ENCODE measurements at places on chromosomes 2 and 18.

DNA sequence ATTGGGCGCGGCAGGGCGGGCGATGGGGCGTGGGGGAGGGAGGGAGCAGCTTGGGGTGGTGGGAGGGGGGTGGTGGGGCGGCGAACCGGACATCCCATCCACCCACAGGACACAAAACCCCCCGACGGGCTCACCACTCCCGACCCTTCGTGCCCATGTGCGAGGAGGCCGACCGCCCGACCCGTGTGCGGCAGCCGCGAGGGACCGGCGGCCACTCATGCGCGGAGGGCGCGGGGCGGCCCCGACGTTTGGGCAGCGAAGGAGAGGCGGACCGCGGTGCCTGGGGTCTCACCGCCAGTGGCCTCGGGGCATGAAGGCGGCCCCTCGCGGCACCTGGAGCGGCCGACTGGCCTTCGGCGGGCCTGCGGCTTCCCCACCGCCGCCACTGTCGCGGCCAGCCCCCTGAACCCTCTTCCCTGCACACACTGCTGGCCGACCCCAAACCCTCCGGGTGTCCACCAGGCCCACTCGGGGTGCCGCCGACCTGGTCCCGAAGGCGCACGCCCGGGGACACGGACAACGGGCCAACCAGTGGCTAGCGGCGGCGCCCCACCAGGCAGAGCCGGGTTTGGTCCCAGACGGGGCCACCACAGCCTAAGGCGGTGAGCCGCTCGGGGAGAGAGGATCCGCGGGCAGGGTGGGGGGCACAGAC lies 94.6 kb upstream of the ANKRD30BL start:
- no peak for DNase-seq

DNA sequence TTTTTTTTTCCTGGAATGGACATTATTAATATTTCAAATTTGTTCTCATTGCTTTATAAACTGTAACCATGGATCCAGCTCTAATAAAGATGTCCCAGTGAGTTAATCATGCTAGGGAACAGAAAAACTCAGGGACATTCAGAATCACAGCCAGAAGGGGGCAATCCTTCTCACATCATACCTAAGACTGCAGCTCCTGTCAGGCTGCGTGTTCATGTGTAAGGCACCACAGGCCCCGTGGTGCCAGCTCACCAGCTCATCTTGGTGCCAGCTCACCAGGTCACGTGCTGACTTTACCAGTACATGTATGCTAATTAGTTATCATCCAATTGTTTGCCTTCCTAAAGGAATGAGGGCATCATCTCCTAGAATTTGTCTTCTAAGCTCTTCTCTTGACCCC lies 84.7 kb upstream of the NEDD4L start:
- DNase-seq, result no peak

GRCh38 chr2:31136732-31137131 lies 1.5 kb downstream of the GALNT14 start:
- DNase-seq, result no peak

GRCh38 chr2:156087875-156088274 lies 244.6 kb downstream of the NR4A2 start:
- DNase-seq, result no peak

DNA sequence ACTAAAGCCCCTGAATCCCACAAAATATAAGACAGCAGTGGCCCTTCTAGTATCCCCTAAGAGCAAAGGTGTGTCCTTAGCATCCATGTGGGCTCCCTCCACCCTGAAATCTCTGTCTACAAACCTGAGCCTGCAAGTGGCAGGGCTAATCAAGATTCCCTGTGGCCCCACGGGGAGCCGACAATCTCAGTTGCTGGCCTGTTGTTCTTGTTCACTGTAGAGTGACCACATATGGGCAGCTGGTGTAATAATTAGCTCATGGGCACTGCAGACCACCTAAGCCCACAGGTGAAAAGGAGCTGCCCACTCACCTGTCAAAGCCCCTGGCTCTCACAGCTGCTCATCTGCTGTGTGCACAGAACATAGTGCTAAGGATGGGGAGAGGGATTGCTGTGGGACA lies 102.3 kb downstream of the MRO start:
- DNase-seq, result no peak

DNA sequence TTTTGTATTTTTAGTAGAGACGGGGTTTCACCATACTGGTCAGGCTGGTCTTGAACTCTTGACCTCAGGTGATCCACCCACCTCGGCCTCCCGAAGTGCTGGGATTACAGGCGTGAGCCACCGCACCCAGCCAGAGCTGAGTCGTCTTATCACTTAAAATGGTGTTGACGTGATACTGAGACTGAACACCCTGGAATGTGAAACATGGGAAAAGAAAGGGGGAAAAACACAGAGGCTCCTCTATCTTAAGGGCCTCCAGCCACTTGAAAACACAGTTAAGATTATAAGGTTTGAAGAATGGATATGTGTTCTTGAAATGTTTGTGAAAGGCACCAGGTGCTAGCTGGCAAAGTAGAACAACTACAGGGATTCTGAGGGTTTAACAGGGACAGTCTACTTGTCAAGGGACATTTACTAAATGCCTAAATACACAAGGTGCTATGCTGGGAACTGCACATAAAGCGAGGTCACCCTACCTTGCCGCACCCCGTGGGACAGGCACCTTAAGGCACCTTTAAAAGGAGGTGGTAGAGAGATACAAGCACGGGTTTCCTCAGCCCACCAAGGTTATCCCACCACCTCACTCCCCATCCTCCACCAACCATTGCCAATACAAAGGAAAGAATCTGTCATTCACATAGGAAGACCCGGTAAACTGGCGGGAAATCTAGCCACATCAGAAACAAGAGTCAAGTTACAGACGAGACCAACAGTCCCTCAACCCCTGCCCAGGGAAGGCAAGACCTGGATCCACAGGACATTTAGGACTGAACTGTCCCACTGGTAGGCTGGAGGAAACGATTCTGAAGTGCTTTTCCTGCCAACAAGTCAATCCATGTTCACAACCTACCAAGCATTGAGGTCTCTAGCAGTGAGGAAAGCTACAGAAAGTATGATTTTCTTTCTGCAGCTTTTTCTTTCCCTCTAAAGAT lies 43.4 kb downstream of the STK39 start:
- DNase-seq, result no peak

- DNase-seq, result no peak
These were observed 1.5 kb upstream of the PROM2 start for GRCh38 chr2:95272781-95273180.

GRCh38 chr2:39218391-39218790 lies 25.4 kb downstream of the CDKL4 start:
- DNase-seq, result no peak

DNA sequence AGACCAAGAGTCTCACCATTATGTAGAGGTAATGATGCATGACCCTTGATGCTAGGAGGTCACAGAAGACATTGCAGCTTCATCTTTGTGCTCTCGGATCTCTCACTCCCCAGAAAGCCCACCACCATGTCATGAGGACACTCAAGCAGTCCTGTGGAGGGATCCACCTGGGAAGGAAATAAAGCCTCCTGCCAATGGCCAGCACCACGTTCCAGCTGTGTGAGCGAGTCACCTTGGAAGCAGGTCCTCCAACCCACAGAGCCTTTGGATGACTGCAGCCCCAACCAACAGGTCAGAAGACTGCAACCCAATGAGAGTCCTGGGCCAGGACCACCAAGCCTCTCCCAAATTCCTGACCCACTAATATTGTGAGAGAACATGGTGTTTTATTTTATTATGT lies 38.4 kb downstream of the CYP26B1 start:
- DNase-seq, result no peak

DNA sequence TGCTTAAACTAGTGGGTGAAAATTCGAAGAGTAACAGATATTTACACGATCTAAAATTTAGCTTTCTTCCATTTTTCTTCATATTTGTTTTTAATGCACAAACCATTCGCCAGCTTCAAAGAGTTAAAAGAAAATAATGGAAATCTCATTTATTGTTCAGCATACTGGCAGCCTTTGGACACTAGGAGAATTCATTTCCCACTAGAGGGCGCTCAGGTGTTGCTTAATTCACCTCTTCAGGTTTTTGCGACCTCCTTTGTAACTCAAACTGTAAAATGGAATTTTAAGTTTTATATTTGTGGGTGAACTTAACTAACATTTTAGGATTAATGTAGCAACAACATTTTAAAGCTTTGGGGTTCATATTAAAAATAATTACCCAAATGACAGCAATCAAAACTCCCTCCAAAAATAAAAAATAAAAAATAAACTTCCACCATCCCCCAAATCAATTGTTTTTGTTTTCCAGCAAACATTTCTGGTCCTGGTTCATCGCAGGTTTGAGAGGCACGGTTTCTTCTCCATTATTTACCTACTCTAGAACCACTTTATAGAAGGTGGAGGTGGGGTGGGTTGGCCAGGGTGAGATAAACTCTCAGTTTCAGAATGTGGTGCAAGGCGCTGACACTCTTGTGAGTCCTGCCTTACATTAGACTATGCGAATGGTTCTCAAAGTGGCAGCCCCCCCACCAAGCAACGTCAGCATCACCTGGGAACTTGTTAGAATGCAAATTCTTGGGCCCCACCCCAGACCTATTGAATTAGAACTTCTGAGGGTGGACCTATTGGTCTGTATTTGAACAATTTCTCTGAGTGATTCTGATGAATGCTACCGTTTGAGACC lies 24.7 kb upstream of the PNPT1 start:
- no peak for DNase-seq

DNA sequence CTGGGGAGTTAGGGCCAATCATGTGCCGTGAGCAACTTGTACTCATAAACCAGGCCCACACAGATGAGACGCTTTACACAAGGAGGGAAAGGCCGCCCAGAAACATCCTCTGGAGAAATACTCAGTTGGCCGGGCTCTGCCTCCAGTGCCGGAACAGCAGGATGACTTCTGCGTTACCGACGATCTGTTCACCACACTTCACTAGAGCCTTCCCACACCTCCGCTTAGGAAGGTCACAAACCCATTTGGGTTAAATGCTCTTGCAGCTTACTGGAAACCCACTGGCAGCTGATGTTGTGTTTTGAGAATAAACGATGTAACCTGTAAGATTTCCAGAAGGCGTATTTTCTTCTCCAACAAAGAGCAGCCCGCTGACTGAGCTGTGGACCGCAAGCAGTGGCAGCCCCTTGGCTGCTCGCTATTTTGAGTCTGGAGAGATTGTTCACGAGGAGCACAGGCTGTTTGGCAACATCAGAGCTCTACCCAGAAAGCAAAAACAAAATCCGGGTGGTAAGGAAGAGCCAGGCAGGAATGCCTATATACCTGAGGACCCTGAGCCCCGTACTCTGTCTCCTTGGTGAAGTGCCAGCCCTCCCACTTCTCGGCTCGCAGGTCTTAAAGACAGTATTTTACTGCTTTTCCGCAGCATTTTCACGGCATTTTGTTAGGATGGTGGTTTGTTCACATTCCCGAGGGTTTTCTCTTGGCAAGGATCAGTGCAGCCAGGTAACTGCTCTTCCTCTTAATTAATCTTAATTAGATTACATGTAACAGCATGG lies 44.0 kb downstream of the COLEC12 start:
- no peak for DNase-seq

DNA sequence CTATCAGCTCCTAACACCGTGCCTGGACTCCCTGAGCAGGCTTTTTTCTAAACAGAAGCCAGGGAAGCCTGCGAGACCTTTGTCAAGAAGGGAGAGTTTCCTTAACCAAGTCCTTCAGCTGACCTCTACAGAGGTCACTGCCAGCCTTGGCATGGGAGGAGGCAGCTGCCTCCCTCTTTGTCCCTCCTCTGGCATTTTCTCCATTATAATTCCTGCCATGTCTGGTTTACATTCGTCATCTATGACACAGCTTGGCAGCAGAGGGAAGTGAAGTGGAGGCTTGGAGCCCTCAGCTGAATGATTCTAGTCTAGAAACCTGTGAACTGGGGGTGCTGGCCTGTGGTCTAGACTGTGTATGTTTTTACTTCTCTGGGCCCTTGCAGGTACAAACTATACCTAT lies 22.5 kb downstream of the LIPG start:
- DNase-seq, result no peak

GRCh38 chr18:39380186-39380725 lies 1814.7 kb upstream of the CELF4 start:
- no peak for DNase-seq

GRCh38 chr2:239726631-239727181 lies 298.4 kb downstream of the NDUFA10 start:
- DNase-seq, result no peak

DNA sequence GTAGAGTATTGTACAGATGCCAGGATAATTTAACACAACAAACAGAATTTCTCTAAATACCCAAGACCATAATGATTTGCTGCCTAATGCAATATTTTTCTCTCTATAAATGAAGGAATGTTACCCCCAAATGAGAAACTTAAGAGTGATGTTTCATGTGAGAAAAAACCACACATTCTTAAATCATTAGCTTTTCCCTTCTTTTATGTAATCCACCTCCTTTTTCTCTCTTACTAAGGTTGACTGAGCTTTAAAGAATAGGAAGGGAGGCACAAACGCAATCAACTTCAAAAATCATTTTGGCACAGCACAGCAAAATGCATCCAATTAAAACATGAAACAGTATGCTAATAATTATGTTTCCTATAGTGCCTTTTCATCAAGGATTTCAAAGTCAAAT lies 698.1 kb upstream of the CDH2 start:
- no peak for DNase-seq

DNA sequence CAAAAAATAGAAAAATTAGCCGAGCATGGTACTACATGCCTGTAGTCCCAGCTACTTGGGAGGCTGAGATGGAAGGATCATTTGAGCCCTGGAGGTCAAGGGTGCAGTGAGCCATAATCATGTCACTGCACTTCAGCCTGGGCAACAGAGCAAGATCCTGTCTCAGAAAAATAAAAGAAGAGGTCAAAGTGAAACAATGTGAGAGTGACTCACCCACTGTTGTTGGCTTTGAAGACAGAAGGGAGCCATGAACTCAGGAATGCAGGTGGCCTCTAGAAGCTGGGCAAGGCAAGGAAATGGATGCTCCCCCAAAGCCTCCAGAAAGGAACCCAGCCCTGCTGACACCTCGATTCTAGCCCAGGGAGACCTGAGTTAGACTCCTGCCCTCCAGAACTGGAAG lies 3.7 kb upstream of the TMEM214 start:
- DNase-seq, result no peak

DNA sequence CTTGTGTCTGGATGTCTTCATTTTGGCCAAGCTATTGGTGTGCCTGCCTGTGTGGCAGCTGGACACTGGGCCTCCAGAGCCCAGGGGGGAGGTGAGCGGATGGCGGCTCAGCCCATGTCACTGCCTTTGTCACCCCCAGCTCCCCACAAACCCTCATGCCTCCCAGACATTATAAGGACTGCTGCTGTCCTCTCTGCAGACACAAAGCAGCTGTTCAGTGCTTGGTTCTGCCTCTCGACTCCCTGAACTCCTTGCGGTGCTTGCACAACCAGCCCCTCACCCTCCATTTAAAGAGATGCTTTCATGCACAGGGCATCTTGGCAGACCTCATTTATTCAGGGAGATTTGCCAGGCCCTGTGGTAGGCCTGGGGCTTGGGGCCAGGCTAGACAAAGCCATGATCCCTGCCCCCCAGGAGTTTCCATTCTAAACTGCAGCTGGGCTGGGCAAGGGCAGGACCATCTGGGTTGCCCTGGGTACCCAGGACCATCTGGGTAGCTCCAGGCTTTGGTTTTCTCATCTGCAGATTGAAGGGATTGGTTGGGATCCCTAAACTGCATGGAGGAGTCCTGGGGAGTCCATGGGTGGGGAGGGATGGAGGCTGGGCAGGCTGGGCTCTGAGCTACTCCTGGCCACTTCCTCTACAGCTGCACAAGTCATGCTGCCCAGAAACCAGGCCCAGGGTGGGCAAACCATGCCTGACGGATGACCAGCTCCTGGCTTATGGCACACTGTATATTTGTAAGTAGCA lies 168.5 kb downstream of the CELF4 start:
- no peak for DNase-seq

- DNase-seq, result no peak
These were observed 70.7 kb downstream of the RBM43 start for GRCh38 chr2:151191001-151191400.

- DNase-seq, result no peak
These were observed 56.1 kb downstream of the RPL37A start for GRCh38 chr2:216554755-216555154.
